NCI-H1105 (cell line): ENCODE measurements at places on chromosomes 1 and 21.

- no peak for DNase-seq
Observed at GRCh38 chr1:56212143-56212542, 367.2 kb downstream of the PLPP3 start.

DNA sequence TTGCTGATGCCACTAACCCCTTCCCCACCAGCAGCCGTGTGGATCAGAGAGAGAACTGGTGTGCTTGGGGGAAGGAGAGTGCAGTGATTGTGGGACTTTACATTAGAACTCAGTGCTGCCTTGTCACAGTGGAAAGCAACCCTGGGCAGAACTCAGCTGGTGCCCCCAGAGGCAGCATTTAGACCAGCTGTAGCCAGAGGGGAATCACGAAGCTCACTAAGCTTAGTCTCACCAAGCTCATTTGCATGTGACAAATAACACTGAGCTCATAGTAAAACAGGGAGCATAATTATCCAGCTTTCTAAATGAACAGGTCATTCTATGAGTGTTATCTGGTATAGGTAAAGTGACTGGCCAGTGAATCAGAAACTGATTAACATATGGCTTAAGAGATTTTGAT, 9.8 kb upstream of the SMAP2 start:
- no peak for DNase-seq

DNA sequence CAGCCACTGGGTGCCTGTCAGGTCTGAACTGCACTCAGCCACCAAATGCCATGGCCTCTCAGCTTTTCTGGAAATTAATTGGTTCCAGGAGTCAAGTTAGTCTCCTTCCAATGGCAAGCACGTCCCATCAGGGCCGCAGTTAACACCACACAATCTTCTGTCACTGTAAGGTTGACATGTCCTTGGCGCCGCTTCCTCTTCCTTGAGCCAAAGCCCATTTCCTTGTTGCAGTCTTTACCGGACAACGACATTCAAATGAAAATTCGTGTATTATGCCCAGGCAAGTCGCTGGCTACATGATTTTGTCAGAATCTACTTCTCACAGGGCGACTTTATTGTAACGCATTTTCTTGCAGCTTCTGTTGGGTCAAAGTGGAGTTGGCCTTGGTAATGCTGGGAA, 430.6 kb upstream of the KAZN start:
- no peak for DNase-seq

DNA sequence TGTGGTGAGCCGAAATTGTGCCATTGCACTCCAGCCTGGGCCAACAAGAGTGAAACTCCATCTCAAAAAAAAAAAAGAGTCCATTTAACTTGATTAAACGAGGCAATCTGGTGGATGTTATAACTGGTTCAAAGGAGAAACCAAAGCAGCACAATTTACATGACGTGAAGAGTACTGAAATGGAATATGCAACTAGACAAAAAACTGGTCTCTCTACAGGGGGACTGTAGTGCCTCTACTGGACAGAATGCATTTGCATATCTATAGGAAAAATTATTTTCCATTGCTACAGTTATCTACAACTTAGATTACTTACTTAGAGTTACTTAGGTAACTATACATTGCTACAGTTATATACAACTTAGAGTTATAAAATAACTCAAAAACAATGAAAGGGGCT, 2.7 kb upstream of the CAPN2 start:
- DNase-seq = no peak

- no peak for DNase-seq
Observed at GRCh38 chr1:241423541-241424479, 66.8 kb upstream of the RGS7 start.

DNA sequence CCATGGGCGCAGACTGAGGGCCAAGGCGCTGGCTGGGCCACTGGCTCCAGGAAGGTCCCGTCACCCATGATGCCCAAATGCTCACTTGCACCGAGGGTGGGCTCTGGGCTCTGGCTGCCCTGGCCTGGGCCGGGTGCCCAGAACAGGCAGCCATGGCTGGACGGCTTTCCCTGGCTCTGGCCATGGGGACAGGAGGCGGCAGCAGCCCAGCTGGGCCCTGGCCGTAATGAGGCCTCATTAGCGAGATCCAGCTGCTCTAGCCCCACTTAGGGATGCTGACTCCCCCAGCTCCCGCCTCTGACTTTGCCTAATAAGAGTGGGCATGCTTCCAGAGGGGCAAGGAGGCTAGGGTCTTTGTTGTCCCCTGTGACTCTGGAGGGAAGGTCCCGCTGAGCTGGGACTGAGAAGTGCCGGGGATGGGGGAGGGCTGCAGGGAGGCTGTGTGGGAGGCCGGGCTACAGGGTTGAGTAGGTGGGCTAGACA, 11.8 kb downstream of the SLC6A9 start:
- DNase-seq = no peak

DNA sequence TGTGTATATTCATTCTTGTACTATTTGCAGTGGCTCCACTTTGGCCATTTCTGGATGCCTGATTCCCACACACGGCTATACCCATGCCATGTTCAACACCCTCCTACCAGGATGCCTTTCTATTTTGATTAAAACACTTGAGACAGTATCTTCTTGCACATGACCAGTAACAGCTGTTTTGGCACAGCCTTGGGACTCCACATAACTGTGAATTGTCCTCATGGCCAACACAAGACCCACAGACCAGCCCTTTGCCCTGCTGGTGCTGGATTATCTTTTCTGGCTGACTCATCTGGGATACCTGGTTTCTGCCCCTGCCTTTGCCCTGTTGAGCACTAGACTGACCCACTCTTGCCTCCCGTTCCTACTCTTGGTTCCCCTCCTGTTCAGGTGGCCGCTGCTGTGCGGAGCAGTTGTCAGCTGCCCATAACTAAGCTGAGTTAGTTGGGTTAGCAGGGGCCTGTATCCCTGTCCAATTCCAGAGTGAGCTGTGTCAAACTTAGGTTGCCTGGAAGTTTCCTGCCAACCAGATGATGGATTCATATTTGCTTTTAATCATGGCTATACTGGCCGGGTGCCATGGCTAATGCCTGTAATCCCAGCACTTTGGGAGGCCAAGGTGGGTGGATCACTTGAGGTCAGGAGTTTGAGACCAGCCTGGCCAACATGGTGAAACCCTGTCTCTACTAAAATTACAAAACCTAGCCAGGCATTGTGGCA, 10.8 kb upstream of the EYA3 start:
- no peak for DNase-seq

DNA sequence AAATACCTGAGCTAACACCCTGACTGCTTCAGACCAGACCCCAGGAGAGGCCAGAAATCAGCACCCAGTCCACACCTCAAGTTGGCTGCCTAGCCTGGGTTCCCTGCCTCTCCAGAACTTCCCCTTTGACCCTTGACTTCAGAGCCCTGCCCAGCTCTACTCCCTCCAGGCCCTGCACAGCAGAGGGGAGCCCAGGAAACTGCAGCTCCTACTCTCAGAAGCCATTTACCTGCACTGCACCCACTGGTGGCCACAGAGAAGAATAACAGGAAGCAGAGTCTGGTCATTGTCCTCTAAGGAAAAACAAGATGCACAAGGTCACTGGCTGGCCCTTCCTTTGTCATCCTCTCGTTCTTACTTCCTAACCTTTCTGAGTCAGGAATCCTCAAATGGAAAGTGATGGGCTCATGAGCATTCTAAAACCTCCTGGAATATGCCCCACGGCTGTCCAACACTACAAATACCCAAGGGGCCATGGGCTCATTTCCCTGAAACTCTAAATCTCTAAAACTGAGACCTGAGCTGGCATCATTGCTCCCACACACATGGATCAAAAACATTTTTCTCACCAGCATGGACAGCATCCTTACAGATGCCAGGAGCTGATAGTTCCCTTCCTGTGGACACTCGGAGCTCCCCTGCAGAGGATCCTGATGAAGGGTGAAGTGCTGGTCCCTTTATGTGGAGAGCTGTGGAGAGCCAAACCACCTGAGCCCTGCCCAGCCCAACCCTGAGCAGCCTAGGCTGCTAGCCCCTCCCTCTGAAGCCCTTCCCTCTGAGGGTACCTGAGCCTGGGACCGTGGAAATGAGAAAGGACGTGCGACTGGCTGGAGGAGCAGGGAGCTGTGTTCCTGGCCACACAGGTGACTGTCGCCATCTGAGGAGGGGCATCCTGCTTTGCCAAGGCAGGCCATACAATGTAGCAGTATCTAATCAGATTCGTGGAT, at the start of gene ITLN2:
Gene ITLN2 (minus strand): TSS at position 652 of the 947 bp plus-strand sequence. CDS start 68 bp downstream, at position 584.
- DNase-seq = no peak

DNA sequence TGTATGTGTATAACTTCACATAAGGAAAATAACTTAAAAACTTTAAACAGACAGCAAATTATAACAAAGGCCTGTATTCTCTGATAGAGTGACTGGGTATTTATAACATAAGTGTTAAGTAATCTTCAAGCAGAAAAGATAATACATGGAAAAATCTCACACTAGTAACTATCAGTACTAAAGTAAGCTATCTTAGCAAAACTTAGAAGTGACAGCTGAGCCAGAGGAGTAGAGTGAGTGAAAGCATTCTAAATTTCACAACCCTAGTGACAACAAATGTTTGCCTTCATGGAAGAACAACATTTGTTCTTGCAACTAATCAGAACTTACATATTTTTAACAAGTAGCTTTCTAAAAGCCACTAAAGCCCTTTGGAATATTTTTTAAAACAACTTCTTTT, 74.5 kb upstream of the B3GALT2 start:
- no peak for DNase-seq
